Stimulated activated CD8-positive, alpha-beta memory T cell treated with anti-CD3 and anti-CD28 coated beads, Interleukin-4, amount 100 ng/mL, for 4 hours (primary cell): ENCODE measurements at places on chromosomes 7 and 10.

GRCh38 chr7:28853150-28853549 lies 105.0 kb downstream of the TRIL start:
- DNase-seq, result no peak

- no peak for DNase-seq
These were observed 381.1 kb upstream of the SEMA3D start for GRCh38 chr7:85567983-85568382.

GRCh38 chr7:71976645-71977044 lies 435.5 kb downstream of the CALN1 start:
- no peak for DNase-seq

GRCh38 chr10:59087486-59087885 lies 89.0 kb upstream of the PHYHIPL start:
- no peak for DNase-seq

DNA sequence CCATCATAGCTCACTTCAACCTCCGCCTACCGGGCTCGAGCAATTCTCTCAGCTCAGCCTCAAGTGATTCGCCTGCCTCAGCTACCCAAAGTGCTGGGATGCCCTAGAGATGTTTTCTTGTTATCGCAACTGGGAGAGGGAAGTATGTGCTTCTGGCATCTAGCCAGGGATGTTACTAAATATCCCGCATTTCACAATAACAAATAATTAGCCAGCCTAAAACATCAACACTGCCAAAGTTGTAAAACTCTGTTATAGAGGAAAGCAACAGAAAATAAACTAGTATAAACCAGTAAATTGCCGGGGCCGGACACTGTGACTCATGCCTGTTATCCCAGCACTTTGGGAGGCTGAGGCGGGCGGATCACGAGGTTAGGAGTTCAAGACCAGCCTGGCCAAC lies 7.2 kb downstream of the INA start:
- no peak for DNase-seq
